ENCODE measurements at places on chromosomes 11 and 22. TPM values are rescaled to one million over a fixed set of nuclear protein-coding genes. Genes with fewer than 3 reads are reported as not detected.

DNA sequence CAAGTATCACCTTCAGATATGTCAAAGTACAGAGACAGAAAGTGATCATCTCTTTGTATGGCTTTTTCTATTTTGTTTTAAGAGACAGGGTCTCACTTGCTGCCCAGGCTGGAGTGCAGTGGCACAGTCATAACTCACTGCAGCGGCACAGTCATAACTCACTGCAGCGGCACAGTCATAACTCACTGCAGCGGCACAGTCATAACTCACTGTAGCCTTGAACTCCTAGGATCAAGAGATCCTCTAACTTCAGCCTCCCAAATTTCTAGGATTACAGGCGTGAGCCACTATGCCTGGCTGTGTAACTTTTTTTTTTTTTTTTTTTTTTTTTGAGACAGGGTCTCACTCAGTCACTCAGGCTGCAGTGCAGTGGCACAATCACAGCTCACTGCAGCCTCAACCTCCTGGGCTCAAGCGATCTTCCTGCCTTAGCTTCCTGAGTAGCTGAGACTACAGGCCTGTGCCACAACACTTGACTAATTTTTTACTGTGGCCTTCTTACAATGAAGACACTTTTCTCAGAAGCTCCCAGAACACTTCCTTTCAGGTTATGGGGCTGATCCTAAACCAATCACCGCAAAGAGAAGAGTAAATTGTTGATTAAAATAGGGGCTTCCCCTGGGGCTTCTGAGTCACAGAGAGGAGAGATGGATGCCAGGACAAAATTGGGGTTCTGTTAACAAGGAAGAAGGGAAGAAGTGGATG lies 9.0 kb upstream of the HIKESHI start:
- H3K27ac ChIP-seq: no peak overlapping the region
- no peaks in the 10 kb centered on the region for H3K36me3 ChIP-seq
- no peak overlapping the region for H3K4me3 ChIP-seq
- no peaks in the 10 kb centered on the region for H3K4me1 ChIP-seq
- no peaks in the 10 kb centered on the region for H3K27me3 ChIP-seq

Gene SCN4B
- total RNA-seq: not detected

- H3K4me3 ChIP-seq: no peak overlapping the region
- no peaks in the 10 kb centered on the region for H3K36me3 ChIP-seq
- H3K27ac ChIP-seq: no peak overlapping the region
- no peak for DNase-seq
- H3K27me3 ChIP-seq: no peaks in the 10 kb centered on the region
These were observed 14.0 kb upstream of the TP53I11 start for GRCh38 chr11:44964526-44965209.

GRCh38 chr11:106131998-106132397 lies 54.5 kb downstream of the AASDHPPT start:
- no peaks in the 10 kb centered on the region for H3K36me3 ChIP-seq
- DNase-seq: no peak
- H3K4me3 ChIP-seq: no peak overlapping the region
- no peaks in the 10 kb centered on the region for H3K27me3 ChIP-seq

DNA sequence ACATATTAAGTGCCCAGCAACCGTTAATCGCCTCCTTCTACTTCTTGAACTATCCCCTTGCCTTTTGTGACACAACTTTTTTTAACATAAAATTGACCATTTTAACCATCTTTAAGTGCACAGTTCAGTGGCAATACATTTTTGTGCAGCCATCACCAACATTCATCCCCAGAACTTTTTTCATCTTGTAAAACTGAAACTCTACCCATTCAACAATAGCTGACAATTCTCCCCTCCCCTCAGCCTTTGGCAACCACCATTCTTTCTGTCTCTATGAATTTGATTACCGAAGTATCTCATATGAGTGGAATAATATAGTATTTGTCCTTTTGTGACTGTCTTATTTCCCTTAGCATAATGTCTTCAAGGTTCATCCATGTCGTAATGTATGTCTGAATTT lies 66.0 kb downstream of the MICAL2 start:
- peaks cover 68% of the 10 kb centered on the region for H3K4me1 ChIP-seq
- peaks cover 8% of the 10 kb centered on the region for H3K36me3 ChIP-seq
- no peak for DNase-seq
- H3K27me3 ChIP-seq: no peaks in the 10 kb centered on the region
- peak overlapping the region; percentile 97 for H3K27ac ChIP-seq
- no peak overlapping the region for H3K4me3 ChIP-seq

GRCh38 chr22:44566911-44567310 lies 68.9 kb upstream of the RTL6 start:
- no peak overlapping the region for H3K27ac ChIP-seq
- no peaks in the 10 kb centered on the region for H3K4me1 ChIP-seq
- H3K27me3 ChIP-seq: no peaks in the 10 kb centered on the region
- no peak overlapping the region for H3K4me3 ChIP-seq

- H3K27me3 ChIP-seq: no peaks in the 10 kb centered on the region
- DNase-seq: no peak
- H3K4me1 ChIP-seq: no peaks in the 10 kb centered on the region
- no peak overlapping the region for H3K27ac ChIP-seq
- peaks cover 17% of the 10 kb centered on the region for H3K36me3 ChIP-seq
- H3K4me3 ChIP-seq: no peak overlapping the region
These were observed 38.2 kb downstream of the BRD1 start for GRCh38 chr22:49789289-49790141.

DNA sequence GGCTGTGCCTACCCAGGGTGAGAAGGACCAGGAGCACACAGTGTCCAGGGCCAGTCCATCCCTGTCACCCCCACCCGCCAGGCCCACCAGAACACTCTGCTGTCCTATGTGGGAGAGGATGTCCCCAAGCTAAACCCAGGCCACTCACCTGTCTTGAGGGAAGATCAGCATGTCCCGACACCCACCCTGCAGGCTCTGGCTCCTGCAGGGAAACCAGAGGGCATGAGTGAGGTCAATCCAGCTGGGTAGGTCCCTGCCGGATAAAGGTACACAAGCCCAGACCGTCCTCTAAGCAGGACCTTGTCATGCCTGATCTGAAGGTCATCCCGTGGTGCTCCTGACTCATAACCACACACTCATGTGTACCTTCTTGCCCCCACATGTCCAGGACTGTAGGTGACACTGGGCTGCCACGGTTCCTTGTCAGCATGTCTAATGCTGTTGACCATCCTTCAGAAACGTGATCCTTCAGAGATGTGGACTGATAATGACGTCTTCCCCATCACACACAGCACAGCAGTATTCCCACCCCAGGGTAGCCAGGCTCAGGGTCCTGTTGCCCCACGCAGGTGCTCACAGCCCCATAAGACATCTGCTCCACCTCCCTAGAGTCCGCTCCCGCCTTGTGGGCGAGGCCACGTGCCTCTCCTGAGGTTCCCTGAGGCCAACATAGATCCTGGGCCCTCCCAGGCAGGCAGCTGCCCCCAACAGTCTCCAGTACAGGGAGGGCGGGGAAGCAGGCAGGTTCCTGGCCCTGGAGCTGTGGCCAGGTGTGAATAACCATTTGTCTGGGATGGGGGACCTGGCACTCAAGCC lies 6.1 kb downstream of the ARVCF start:
- H3K27ac ChIP-seq: no peak overlapping the region
- H3K4me1 ChIP-seq: no peaks in the 10 kb centered on the region
- no peaks in the 10 kb centered on the region for H3K27me3 ChIP-seq
- H3K4me3 ChIP-seq: no peak overlapping the region
- no peaks in the 10 kb centered on the region for H3K36me3 ChIP-seq

- DNase-seq: no peak
- no peaks in the 10 kb centered on the region for H3K27me3 ChIP-seq
- H3K27ac ChIP-seq: no peak overlapping the region
- no peak overlapping the region for H3K4me3 ChIP-seq
- H3K4me1 ChIP-seq: peaks cover 14% of the 10 kb centered on the region
- peaks cover 6% of the 10 kb centered on the region for H3K36me3 ChIP-seq
These were observed 15.3 kb upstream of the MYRF start for GRCh38 chr11:61737131-61737530.

DNA sequence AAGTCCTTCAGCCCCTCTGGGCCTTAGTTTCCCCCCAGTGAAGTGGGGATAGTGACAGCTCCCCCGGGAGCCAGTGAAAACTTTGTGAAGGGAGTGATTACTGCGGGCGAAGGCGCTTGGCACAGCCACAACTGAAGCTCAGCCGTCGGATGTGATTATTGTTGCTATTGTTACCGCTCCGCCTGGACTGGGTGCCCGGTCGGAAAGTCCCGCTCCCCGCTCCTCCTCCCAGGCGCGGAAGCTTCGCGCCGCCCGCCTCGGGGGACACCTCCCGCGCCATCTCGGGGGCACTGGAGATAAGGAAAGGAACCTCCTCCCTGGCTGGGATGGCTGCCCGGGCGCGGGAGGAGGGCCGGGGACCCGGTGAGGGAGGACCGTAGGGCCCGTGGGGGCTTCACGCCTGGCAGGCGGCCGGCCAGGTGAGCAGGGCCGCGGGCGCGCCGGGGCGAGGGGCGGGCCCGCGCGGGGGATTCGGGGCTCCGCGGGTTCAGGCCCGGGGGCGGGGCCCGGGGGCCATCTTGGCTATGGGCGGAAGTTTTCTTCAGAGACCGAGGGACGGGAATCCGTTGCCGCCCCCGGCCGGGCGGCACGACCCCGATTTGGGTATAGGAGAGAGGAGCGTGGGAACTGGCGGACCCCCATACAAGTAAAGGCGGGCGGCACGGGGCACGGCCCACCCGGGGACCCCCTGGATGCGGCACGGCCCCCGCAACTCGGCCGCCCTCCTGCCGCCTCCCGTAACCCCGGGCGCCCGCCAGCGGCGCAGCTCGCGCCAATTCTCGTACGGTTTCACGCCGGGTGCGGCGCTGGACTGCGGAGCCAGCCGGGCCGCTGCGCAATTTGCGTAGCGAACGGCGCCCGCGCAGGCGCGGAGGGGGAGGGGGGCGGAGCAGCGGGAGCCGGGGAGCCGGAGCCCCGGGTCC lies at the start of gene GPR137:
Gene GPR137 (plus strand): TSS at position 887 of the 923 bp plus-strand sequence. CDS start 677 bp downstream, outside the sequence.
- peak within 1 kb of the TSS; percentile 62 for H3K27ac ChIP-seq
- H3K27me3 ChIP-seq: no peaks in the 10 kb centered on the region
- DNase-seq: peak; percentile 79
- H3K36me3 ChIP-seq: no peaks in the 10 kb centered on the region

Gene CECR2
- not detected for total RNA-seq

Gene SHANK3
- 6.8 TPM for total RNA-seq

GRCh38 chr22:28129319-28129962 lies 210.4 kb upstream of the PITPNB start:
- peak; percentile 46 for DNase-seq
- no peaks in the 10 kb centered on the region for H3K36me3 ChIP-seq
- no peak overlapping the region for H3K4me3 ChIP-seq
- H3K27me3 ChIP-seq: no peaks in the 10 kb centered on the region
- H3K27ac ChIP-seq: 0 out of 2 replicates have a peak overlapping the region, but pooled peaks have one; percentile 18
- H3K4me1 ChIP-seq: peaks cover 8% of the 10 kb centered on the region

DNA sequence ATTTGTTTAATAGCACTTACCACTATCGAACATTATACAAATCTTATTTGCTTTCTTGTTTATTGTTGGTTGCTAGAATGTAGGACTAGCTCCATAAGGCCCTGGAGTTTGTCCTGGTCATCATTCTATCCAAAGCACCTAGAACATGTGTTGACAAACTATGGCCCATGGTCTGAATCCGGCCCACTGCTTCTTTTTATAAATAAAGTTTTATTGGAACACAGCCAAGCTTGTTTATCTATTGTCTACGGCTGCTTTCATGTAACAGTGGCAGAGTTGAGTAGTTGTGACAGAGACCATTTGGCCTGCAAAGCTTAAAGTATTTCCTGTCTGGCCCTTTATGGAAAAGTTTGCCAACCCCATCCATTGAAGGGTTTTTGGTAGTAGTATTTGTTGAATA lies 38.8 kb downstream of the ATXN10 start:
- peaks cover 23% of the 10 kb centered on the region for H3K36me3 ChIP-seq
- peaks cover 29% of the 10 kb centered on the region for H3K4me1 ChIP-seq
- H3K4me3 ChIP-seq: no peak overlapping the region
- no peak for DNase-seq
- peak overlapping the region; percentile 87 for H3K27ac ChIP-seq

Gene GCAT
- total RNA-seq: 26.0 TPM

DNA sequence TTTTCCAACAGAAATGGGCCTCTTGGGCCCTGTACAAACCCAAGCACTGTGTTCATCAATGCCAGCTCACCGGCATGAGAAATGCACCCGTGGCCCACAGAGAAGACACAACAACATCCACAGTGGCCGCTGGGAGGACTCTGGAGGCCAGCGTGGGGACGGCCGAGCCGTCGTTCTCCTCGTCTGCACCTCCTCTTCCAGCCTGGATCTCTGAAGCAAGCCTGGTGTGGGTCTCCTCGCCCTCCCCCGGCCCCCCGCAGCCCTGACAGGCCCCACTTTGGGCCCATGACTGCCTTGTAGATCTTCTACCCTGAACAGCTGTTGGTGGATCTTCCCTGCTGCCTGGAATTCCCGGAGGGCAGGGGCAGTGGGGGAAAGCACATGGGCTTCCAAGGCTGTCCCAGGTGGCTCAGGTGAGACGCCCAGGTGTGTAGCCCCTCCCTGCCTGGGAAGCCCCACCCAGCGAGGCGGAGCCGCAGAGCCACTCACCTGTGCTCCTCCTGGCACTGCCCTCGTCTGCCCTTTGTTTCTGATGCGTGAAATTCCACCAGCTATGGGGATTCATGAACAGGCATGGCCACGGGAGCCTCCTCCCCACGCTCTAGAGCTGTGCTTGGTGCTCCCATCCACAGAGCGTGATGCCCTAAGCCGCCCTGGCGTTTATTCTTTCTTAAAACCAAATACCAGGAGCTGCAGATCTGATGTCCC lies 225.9 kb downstream of the BRD1 start:
- no peak for DNase-seq
- no peaks in the 10 kb centered on the region for H3K4me1 ChIP-seq
- H3K27me3 ChIP-seq: peaks cover 78% of the 10 kb centered on the region
- no peak overlapping the region for H3K27ac ChIP-seq

Gene SNX32
- total RNA-seq: not detected

Gene MUC2
- total RNA-seq: 0.26 TPM

DNA sequence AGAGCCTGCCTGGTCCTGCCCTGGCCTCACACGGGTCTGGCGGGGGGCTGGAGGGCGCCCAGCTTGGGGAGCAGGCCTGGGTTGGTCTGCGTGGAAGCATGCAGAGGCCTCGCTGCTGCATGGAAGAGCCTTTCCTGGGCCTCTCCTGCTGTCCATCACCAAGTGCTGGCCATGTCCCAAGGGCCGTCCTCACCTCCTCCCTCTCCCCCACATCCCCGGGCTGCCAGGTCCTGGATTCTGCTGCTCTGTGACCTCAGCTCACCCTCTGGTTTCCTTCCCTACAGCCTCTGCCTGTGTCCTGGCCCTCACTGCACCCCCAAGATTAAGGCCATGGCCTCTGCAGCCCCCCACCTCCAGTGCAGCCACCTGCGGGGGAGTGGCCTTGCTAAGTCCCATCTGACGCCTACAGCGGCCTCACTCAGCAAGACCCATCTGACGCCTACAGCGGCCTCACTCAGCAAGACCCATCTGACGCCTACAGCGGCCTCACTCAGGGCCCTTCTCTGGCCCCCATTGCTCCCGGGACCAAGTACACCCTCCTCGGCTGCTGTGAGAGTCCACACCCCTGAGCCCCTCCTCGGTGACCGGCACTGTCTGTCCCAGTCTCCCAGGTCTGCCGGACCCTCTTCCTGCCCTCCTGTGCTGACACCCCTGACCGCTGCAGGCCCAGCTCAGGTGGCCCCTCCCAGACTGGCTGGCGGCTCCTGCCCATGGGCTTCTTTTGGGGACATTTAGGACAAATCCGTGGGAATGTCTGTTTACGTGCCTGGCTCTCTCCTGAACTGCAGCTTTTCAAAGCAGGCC lies 119.5 kb upstream of the B3GAT1 start:
- no peak overlapping the region for H3K4me3 ChIP-seq
- no peaks in the 10 kb centered on the region for H3K4me1 ChIP-seq
- no peak for DNase-seq
- no peak overlapping the region for H3K27ac ChIP-seq
- H3K36me3 ChIP-seq: no peaks in the 10 kb centered on the region

Gene ELP4
- total RNA-seq: 19.4 TPM

GRCh38 chr22:50207383-50208140 lies 6.8 kb downstream of the SELENOO start:
- H3K27me3 ChIP-seq: no peaks in the 10 kb centered on the region
- H3K36me3 ChIP-seq: no peaks in the 10 kb centered on the region
- no peak for DNase-seq
- H3K4me3 ChIP-seq: no peak overlapping the region
- H3K27ac ChIP-seq: no peak overlapping the region

Data from PC-3 (cell line).